ENCODE measurements at places on chromosomes 5 and 9. TPM values are rescaled to one million over a fixed set of nuclear protein-coding genes. Genes with fewer than 3 reads are reported as not detected.

The GMCL2 gene
- not detected for total RNA-seq

The ELOVL7 gene
- total RNA-seq = 4.6 TPM

The CYLC2 gene
- total RNA-seq = not detected

The HK3 gene
- total RNA-seq = 4.9 TPM

DNA sequence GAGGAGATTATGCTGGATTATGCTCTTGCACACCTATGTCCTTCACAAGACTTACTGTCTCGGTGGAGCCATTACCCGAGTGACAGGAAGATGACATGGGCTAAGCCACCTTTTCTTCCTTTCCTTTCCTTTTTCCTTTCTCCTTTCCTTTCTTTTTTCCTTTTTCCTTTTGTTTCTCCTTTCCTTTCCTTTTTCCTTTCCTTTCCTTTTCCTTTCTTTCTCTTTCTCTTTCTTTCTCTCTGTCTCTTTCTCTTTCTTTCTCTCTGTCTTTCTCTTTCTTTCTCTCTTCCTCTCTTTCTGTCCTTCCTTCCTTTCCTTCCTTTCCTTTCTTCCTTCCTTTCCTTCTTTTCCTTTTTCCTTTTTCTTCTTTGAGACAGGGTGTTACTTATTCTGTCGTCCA lies 202.5 kb downstream of the ARHGEF28 start:
- DNase-seq = no peak

DNA sequence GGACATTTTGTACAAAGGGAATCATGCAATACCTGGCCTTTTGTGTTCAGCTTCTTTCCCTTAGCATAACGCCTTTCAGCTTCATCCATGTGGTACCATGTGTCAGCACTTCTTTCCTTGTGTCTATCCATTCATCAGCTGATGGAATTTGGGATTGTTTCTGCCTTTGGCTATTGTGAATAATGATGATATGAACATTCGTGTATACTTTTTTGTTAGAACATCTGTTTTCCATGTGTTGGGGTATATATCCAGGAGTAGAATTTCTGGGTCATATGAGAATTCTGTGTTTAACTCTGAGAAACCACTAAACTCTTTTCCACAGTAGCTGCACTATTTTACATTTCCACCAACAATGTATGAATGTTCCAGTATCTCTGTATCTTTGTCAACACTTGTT lies 14.8 kb upstream of the PRRC2B start:
- no peak for DNase-seq

DNA sequence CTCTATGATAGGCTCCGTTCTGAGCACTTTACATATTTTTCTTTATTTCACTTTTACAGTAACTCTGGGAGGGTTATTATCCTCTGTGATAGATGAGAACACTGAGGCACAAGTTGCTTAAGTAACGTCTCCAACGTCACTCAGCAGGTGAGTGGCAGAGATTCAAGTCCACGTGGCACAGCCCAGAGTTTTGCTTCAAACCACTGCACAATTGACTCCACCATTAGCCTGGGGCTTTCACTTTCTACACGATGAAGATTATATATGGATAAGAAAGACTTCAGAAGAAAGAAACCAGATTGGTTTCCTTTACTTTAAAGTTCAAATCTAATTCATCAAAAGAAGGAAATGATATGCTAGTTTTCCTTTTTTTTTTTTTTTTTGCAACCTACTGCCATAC lies 245.9 kb downstream of the SYK start:
- DNase-seq = no peak

GRCh38 chr5:176719113-176719739 lies 71.9 kb downstream of the TSPAN17 start:
- no peak for DNase-seq

DNA sequence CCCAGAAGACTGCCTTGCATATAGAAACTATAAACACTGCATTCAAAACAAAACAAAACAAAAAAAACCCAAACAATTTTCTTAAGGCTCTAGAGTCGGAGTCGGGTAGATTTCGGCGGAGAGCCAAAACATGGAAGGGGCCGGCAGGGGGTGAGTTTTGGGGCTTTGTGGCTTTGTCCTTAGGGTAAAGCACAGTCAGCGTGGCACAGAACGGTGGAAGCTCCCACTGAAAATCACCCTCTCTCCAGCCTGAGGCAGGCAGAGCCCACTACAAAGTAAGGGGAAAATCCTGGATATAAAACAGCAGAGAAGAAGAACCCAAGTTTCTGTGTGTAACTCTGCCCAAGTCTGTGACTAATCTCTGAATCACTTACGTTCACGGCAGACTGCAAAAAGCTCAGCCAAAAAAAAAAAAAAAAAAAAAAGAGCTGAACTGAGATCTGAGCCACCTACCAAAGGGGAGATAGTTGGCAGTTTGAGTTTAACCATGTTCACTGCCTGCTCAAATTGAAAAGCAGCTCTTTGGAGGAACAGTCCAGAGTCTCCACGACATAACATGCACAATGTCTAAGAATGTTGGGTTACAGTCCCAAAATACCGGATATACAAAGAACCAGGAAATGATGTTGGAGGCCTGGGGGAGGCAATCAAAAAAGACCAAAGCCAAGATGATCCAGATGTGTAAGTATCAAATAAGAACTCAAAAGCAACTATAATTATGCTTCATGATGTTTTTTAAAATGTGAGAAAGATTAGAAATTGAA lies 26.6 kb upstream of the OR2K2 start:
- peak; percentile 6 for DNase-seq

DNA sequence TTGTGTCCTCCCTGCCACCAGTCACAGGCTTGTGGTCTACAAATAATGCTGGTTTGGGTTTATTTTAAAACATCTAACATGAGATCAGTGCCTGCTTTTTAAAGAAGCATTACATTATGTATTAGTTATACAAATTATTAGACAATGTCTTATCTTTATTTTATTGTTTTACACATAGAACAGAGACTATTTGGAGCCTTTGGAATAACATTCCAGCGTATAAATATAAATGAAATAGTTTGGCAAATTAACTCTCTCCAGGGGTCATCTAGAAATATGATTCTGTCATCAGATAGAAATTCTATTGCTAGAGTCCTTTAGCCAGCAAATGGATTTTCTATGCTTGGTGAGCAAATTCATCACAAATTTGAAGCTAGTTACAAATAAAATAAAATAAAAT lies 22.4 kb downstream of the MAP1B start:
- DNase-seq = no peak

GRCh38 chr5:138468133-138468965 lies 3.1 kb downstream of the EGR1 start:
- no peak for DNase-seq

The PCSK5 gene
- 15.6 TPM for total RNA-seq

DNA sequence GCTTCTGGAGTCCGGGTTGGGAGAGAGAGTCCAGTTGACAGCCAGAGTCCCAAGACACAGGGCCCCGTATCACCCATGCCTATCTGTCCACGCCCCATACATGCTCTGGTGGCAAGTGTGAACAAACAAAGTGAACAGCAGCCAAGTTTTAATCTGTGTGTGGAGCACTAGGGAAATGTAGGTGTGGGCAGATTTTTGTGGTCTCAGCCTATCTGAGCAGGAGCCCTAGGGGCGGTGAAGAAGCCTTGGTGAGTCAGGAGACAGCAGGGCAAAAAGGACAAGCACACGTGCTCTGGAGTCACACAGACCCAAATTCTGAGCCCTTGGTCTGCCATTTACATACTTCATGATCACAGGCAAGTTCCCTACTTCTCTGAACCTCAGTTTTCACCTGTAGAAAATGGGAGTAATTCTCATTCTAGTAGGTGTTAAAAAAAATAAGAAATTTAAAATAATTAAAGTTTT lies 23.2 kb downstream of the EGR1 start:
- DNase-seq = no peak

The CDC25C gene
- total RNA-seq = 4.4 TPM
